ENCODE measurements at places on chromosomes 1 and 21. TPM values are rescaled to one million over a fixed set of nuclear protein-coding genes. Genes with fewer than 3 reads are reported as not detected.

Gene ACADM
- total RNA-seq, result 63.3 TPM

Gene FRRS1
- 5.6 TPM for total RNA-seq

Gene AGT
- 16.3 TPM for total RNA-seq

Gene CEP104
- 17.9 TPM for total RNA-seq

Gene TNFRSF9
- not detected for total RNA-seq

Gene LRRC41
- 118 TPM for total RNA-seq

Gene CHD5
- 0.24 TPM for total RNA-seq

Gene PGLYRP3
- total RNA-seq, result not detected

Gene DTL
- total RNA-seq, result 13.6 TPM
